Uterus (tissue), 4 donors: ENCODE measurements at places on chromosomes 2 and 18. TPM values are rescaled to one million over a fixed set of nuclear protein-coding genes. Genes with fewer than 3 reads are reported as not detected.

- no peak for DNase-seq
Measured at GRCh38 chr2:217795067-217795466, 207.7 kb downstream of the TNS1 start.

- DNase-seq: no peak
Measured at GRCh38 chr2:193783681-193784080, 1588.9 kb upstream of the TMEFF2 start.

DNA sequence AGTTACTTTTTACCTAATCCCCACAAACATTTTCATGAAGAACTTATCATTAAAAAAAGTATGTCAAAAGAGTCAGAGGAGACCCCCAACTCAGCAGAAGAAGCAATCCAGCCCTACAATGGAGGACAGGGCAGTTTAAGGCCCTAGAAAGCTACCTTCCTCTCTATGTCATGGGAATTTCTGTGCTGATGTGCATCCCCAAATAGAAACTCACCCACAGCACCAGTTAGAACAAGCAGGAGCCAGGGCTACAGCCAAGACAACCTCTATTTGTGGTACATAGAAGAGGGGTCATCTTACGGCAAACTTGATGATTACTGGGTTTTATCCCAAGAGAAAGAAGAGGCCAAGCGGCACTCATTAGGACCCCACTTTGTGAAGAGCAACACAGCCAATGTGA lies 160.9 kb upstream of the CCDC150 start:
- DNase-seq: no peak

- no peak for DNase-seq
Measured at GRCh38 chr2:219492575-219492974, 6.1 kb upstream of the GMPPA start.

HAAO gene
- 18.5 TPM for total RNA-seq

CNTNAP5 gene
- not detected for total RNA-seq

- no peak for DNase-seq
Measured at GRCh38 chr2:235670974-235671787, 177.3 kb downstream of the AGAP1 start.

GRCh38 chr2:232609607-232610006 lies 23.8 kb upstream of the EFHD1 start:
- DNase-seq: no peak

DNA sequence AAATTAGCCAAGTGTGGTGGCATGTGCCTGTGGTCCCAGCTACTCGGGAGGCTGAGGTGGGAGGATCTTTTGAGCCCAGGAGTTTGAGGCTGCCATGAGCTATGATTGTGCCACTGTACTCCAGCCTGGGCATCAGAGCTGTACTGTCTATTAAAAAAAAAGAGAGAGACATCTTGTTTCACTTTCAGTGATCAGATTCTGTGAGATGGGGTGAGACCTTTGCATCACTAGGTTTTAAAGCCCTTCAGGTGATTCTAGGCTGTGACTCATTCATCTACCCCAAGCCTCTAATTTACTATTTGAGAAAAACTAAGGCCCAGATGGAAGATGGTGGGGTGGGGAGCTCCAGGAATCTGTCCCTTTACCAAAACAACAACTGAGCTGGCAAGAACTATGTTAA lies 7.1 kb downstream of the C2orf92 start:
- DNase-seq: no peak

DNA sequence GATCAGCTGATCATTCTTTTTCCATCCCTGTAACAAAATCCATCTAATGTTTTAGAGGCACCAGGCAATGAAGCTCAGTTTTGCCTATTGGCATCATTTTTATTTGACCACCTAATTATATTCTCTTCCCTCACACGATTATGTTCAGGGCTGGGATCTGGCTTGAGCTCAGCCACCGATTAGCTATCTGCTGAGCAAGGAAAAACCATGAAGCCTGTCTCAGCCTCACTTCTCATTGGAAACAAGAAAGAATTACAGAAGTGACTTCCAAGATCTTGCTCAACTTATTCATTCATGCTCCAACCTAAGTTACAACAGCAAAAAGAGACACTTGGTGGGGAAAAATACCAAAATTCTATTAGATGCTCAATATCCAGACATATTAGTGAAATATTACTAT lies 139.0 kb upstream of the SH3BP4 start:
- no peak for DNase-seq

PLGLB2 gene
- not detected for total RNA-seq

GRCh38 chr2:64114063-64114911 lies 29.9 kb downstream of the PELI1 start:
- no peak for DNase-seq

DNA sequence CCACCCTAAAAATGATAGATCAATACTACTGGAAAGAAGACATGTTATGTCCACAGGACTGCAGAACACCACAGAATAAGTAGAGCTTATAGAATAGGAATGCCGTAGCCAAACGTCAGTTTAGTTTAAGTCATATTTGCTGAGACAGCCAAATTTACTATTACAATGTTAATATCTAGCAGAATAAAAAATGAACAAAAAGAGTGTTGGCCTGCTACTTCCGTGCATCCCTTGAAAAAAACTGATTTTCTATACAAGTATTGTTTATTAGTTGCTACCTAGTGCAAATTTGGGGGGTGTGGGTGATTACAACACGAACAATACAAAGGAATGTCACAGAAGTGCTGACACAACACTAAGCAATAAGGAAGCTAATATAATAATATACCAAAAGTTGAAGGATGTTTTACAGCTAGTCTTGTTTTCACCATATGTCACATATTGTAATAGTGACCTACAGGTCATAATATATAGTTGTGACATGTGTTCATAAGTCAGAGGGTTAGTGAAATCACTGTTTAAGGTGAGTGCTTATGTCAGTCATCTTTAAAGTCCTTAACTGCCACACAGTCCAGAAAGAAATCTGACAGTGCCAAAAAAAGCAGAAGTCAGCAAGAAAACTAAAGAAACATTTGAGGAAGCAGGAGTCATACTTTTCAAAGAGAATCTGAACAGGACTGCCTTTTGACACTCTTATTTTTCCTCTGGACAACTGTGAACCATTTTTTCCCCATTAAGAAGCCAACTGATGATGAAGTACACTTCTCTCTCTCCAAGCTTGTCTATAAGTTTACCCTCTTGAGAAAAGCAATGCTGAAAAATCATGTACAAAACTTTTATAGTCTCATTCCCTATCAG lies 376.4 kb downstream of the ZEB2 start:
- no peak for DNase-seq
